ENCODE measurements at places on chromosomes 4 and X. TPM values are rescaled to one million over a fixed set of nuclear protein-coding genes. Genes with fewer than 3 reads are reported as not detected.

DNA sequence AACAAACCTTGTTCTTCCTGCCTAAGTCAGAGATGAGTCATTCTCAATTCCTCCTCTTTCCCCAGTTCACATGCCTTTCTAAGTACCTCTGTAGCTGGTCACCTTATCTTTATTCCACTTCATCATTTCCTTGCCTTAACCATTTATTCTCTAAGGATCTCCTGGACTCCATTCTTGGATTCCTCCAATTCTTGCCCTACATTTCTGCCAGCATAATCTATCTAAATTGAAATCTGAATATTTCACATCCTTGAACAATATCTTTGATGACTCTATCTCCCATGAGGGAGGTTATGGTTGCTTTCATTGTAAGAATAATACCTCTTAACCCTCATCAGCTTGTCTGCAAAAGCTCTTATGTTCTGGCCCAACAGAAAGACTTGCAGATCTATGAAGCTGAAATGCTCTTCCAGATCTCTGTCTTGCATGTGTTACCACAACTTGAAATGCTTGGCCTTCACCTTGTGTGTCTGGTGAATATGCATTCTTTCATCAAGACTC, 28.6 kb upstream of the PDE5A start:
- no peak for DNase-seq

DNA sequence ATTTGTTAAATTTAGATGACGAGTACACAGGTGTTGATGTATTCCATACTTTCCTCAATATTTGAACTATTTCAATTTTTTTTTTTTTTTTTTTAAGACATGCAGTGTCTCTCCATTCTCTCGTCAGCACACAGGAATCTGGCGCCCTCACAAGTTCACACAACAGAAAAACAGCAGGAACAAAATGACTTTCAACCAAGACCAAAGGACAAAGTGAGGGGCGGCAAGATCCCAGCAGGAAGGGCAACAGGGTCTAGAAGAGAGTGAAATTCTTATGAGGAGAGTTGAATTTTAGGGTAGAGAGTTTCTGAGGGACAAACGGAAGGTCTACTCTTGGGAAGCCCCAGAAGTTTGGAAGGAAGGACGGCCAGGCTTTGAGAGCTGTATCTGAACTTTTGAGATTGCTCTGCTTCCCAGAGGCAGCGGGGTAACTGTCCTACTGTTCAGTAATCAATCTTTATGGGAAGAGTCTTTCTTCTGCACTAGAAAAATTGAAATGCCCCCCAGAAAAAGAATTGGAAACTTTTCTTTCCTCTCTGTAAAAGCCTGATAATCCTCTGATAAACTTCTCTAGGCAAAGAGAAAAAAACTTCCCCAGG, 760.2 kb downstream of the RAB28 start:
- DNase-seq: no peak

DNA sequence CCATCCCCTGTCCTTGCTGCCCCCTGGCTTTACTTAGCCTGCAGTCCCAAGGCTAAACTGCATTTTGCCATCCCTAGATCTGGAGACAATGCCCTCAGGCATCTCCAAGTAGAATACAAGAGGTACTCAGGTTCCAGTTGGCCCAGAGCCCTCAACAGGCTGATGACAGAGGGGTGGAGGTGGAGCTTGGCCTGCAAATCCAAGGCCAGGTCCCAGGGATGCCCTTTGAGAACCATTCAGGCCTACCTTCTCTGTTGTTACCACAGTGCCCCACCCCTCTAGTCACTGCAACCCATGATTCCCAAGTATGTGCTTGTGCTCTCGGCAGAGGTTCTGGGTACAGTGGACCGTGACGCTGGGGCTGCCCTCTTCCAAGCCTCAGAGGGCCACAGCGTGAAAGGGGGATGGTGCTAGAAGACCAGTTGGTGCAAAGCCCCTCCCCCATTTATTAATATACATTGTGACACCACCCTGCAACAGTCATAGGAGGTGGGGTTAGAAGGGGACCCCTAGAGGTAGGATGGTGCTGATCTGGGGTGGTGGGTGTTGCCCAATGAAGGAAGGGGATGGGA, 6.4 kb upstream of the UBA1 start:
- DNase-seq: no peak

DNA sequence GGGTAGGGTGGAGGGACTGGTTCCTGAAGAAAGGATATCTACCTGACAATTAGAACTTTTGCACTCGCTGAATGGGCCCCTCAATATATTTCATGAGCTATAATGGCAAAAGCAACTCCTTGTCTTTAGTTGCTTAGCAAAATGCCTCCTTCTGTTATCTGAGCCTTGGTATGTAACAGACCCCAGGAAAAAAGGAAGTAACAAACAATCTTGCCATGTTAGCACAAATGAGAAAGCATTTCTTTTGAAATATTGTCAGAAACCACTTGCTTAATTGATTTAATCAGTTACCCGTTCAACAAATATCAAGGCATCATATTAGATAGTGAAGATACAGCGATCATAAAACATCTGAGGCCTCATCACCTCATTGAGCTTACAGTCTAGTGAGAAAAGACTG, 74.6 kb upstream of the MAGEA10 start:
- no peak for DNase-seq

The EVC2 gene
- total RNA-seq: 0.75 TPM
